ENCODE measurements at places on chromosomes 13 and 19.

GRCh38 chr19:18989316-18989715 is 44.0 kb downstream of the SUGP2 start:
- DNase-seq = no peak

GRCh38 chr19:30423481-30423880 is 51.3 kb downstream of the ZNF536 start:
- no peak for DNase-seq

GRCh38 chr19:47633517-47633916 is 24.6 kb downstream of the BICRA start:
- DNase-seq = no peak

DNA sequence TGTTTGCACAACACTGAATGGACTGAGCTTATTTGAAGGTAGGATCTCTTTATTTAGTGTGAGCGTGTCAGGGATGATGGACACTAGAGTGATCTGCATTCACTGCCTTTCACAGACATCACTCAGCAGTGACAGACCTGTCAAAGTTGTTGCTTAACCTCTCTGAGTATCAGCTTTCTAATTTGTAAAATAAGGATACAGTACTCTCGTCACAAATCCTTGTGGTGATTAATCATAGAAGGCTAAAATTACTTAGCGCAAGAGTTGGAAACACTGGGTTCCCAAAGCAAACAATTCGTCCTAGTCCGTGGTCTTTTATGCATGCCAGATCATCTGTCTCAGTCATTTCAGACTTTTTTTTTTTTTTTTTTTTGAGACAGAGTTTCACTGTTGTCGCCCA is 16.6 kb downstream of the CARD8 start:
- no peak for DNase-seq

DNA sequence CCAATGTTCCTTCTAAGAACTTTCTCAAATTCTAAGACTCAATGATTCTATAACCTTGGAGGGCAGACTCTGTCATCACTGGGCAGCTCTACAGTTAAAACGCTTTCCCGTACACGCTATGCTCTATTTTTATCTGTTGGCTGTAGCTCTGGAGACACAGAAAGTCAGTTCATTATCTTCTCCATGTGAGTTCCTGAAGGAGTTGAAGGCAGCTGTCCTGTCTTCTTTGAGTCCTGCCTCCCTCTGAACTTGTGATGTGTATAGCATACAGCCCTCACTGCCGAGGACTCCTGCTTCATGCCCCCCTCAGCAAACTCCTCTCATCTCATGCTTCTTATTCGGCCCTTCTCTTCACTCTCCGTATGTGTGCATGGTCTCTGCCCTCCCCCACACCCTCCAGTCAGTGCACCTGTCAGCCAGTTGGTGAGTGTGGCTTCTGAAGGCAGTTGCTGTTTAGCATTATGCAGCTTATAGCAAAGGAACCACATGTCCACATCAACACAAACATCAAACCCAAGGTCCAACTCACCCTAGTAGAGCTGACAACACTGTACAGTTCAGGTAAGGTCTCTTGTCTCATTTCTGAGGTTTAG is 504.9 kb downstream of the DIAPH3 start:
- DNase-seq = no peak

- DNase-seq = no peak
Observed at GRCh38 chr19:33752018-33752800, 44.5 kb upstream of the KCTD15 start.

GRCh38 chr19:5804516-5805461 is at the start of gene NRTN:
Gene NRTN, plus strand, starts transcription at chr19:5805067. Its CDS starts 19,099 bp downstream, at chr19:5824166.
- peak; percentile 63 for DNase-seq

- DNase-seq = no peak
Observed at GRCh38 chr13:111575719-111576118, 255.3 kb downstream of the TEX29 start.

GRCh38 chr13:21670883-21671619 is at the start of gene FGF9:
Gene FGF9, plus strand, starts transcription at chr13:21671073. Its CDS starts 840 bp downstream, at chr13:21671913.
- peak; percentile 64 for DNase-seq

GRCh38 chr13:94162289-94162688 is 317.2 kb downstream of the DCT start:
- DNase-seq = no peak

GRCh38 chr13:22108979-22109378 is 438.1 kb downstream of the FGF9 start:
- no peak for DNase-seq
